Stimulated activated CD4-positive, alpha-beta T cell treated with anti-CD3 and anti-CD28 coated beads, TNF-alpha, amount 100 ng/mL, for 24 hours (primary cell): ENCODE measurements at places on chromosomes 11 and 22.

- no peak for DNase-seq
Observed at GRCh38 chr11:119493712-119494111, 70.7 kb upstream of the THY1 start.

- no peak for DNase-seq
Observed at GRCh38 chr11:128737704-128738103, 43.8 kb downstream of the FLI1 start.

GRCh38 chr22:24322522-24322921 lies 51.9 kb downstream of the SPECC1L start:
- no peak for DNase-seq

DNA sequence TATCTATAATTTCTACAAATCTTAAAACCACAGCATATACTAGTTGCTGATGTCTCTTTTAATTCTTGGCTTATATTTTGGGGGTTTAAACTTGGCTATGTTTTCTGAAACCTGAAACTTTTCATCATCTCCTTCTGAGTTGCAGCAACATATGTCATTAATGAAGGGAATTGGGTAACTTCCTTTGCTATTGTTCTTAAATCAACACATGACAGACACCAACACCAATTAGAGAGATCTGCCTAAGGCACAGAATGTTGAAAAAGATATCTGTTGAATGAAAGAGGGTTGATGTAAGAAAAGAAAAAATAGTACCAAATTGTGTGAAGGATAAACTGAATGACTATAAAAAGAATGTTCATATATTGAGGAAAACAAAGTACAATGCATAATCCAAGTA lies 10.3 kb upstream of the GAS2 start:
- no peak for DNase-seq

- no peak for DNase-seq
Observed at GRCh38 chr11:19524171-19524671, 188.4 kb upstream of the NAV2 start.

- DNase-seq, result no peak
Observed at GRCh38 chr11:31160504-31161422, 208.8 kb downstream of the DCDC1 start.

GRCh38 chr22:20305894-20306645 lies 13.8 kb downstream of the DGCR6L start:
- no peak for DNase-seq

DNA sequence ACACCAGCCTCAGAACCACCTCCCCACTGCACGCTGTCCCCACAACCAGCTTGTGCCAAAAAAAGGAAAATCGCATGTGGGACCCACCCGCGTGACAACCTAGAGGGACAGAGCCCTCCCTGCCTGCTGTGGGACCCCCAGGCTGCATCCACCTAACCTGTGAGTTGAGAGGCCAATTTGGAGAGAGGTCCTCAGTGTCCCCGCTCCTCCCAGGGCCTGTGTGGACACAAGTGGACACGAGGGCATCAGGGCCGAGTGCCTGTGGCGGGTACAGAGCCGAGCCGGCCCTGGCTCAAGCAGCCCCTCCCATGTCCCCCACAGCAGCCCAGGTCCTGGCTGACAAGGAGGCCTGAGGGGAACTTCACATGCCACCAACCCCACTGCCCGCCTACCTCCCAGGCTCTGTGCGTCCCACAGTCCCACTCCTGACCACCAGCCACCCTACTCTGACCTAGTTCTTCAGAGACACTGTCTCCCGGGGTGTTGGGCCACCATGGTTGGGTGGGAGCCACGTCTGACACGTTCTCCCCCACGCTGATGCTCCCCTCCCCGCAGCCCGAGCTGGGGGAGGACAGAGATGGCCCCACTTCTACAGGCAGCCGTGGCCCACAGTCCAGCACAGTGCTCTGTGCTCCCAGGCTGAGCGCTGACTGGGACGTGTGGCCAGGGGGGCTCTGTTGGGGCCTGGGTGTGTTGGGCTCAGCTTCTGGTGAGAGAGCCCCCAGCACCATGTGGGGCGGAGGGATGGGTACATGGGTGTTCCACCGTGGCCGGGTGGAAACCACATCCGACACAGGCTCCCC lies 19.2 kb downstream of the SELENOO start:
- no peak for DNase-seq

DNA sequence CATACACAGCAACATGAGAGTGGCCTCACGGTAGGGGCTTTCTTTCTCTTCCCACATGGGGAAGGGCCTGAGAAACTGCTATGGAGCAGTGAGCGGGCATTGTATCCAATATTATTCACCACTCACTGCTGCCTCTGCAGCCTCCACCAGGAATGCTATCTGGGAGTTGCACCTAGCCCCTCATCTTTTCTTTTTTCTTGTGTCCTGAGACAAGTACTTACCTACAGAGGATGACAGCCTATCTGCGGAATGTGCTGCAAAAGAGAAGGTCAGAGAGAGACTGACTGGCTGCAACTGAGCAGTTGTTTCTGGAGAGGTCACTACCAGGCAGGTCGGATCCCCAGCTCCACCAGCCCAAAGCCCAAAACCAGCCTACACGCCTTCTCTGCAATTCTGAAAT lies 52.1 kb upstream of the HTATIP2 start:
- DNase-seq, result no peak

DNA sequence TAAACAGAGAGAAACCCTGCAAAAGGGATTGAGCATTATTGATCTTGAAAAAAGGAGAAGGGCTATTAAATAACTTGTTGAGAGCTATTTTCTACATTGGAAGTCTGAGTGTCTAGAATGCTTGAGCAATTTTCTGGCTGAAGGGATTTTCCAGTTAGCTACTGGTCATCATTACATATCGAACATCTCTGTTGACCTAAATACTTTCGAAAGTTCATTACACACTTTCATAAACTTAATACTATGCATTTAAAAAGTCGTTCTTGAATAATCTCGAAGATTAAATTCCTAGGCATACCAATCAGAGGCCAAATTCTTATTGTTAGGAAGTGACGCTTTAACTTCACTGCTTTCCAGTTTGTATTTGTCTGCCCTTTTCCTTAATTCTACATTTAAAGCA lies 13.7 kb downstream of the ETS1 start:
- no peak for DNase-seq

GRCh38 chr11:103668859-103669258 lies 367.6 kb upstream of the DDI1 start:
- DNase-seq, result no peak

DNA sequence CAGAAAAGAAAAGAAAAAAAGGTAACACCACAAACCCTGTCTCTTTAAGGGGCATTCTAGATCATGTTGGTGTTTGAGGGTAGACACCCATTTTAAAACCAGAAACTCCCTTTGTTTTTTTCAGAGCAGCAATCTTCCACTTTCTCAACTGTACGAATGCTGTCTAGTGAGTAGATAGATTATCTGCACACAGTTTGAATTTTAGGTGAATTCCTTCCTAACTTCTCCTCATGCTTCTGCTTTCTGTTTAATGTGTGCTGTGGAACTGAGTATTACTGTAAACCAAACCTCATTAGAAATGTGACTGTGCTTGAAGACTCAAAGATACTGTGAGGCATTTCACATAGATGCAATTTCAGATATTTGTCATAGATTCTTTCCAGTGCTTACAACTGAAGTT lies 102.4 kb downstream of the PRMT3 start:
- DNase-seq, result no peak

DNA sequence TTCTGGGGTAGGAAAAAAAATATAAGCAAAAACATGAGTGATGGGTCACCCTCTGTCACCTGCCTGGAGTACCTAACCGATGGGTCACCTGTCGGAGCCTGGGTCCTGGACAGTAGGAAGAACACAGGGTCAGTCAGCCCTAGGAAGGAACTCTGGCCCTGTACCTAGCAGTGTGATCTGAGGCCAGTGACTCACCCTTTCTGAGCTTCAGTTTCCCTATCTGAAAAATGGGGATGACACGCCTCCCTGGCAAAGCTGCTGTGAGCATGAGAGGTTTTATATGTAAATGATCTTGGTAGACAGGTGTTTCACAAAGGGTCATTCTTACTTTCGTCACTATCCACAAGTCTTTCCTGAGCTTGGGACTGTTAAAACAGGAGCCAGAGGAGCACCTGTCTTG lies 182.0 kb downstream of the ST3GAL4 start:
- DNase-seq, result no peak

GRCh38 chr22:40476341-40476740 lies 105.9 kb downstream of the SGSM3 start:
- DNase-seq, result no peak

DNA sequence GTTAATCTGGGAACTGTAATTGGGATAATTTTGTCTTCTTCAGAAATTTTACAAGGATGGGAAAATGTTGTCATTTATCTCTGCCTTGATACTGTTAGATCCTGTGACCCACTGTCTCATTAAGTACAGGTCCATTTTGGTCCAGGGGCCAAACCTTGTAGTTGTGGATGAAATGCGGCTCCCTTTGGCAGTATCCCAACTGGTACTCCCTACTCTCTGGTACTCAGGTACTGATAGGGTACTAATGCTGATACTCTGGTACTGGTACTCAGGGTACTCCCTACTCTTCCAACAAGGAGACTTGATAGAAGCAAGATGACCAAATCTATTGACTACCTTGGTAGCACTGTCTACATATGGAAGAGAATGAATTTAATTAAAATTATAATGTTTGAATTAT lies 97.9 kb downstream of the GRAMD1B start:
- DNase-seq, result no peak

DNA sequence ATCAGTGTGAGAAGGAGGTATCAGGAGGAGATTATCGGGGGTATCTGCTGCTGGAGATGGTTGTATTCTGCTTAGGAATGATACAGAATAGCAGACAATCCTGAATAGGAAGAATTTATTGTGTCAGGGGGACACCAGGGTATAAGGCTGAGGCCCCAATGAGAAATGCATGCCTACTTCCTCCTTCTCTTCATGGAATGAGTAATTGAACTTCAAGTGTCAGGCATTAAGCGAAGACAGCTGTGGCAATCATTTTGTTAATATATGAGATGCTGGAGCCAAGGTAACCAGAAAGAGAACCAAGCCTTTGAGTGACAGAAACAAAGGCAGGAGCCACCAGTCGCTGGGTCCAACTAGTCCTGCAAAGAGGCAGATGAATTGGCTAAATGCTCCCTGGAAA lies 49.1 kb downstream of the KIRREL3 start:
- DNase-seq, result no peak

DNA sequence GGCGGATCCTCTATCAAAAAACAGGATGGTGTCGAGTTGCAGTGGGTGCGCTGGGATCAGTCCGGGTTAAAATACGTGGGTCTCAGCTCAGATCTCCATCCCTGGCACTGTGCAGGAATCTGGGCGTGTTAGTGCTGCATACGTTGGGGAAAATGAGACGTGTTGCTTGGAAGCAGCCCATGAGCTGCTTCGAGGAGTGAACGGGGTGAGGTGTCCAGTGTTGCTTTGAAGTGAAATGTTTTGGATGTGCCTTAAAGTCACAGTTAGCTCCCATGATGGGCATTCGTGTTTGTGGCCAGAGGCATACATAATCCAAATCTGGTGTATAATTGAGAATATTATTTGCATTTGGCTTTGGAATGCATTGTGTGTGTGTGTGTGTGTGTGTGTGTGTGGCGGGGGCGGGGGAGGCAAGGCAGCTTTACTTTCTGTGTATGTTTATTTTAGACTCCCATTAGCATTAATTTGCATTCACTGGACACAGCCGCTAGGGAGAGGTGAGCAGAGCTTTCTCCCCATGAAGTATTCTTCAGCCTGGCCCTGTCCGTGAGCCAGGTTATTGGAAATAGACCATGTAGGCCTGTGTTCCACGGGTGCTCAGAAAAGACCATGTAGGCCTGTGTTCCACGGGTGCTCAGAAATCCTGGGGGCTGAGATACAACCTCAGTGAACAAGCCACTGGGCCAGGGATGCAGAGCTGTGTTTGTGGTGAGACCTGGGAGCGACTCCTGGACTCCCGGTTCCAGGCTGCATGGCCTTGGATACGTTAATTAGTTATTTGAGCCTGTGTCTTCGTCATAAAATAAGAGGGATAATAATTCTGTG lies 134.6 kb downstream of the ST3GAL4 start:
- DNase-seq, result no peak

GRCh38 chr22:20111045-20111688 lies 4.7 kb upstream of the RANBP1 start:
- DNase-seq, result no peak

DNA sequence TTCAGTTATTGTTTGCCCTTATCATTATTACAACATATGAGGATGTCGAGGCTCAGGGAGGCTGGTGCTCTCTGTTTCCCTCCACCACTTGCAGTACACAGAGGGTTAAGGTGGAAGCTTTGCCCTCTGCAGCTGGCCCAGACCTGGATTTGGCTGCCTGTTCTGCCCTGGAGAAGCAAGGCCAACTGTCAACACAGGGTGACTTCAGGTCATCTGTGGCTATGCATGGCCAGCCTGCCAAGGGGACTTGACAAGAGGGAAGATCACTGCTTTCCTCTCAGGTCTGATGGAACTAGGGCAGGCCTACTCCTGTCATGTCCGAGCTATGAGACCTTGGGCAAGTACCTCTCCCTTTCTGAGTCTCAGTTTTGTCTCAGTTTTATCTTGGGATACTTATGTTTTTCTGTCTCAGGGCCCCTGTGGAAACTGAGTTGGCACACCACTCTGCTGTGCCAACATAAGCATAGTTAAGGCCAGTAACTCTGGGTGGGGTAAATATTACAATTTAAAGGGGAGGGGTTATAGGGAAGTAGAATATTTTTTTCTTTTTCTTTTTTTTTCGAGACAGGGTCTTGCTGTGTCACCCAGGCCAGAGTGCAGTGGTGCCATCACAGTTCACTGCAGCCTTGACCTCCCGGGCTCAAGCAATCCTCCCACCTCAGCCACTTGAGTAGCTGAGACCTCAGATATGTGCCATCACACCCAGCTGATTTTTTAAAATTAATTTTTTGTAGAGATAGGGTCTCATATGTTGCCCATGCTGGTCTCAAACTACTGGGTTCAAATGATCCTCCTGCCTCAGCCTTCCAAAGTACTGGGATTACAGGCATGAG lies 2.4 kb upstream of the THRSP start:
- DNase-seq, result no peak

DNA sequence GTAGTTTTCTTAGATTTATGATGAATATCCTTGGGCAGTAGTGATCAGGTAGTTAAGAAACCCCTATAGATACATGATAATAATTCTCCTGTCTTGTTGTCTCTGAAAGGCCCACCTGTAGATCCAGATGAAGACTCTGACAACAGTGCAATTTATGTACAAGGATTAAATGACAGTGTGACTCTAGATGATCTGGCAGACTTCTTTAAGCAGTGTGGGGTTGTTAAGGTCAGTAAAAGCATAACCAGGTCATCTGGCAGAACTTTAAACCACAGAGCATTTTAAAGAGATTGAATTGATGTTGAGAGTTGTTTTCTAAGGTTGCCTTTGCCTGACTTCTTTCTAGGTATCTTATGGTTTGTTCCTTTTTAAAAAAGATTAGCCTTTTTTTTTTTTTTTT lies 14.1 kb upstream of the GAS2L1 start:
- no peak for DNase-seq

- DNase-seq, result peak; percentile 29
Observed at GRCh38 chr11:13277768-13278608, at the start of gene BMAL1. BMAL1 (plus strand) TSS chr11:13277790; CDS start chr11:13354309, 76,519 bp downstream.

GRCh38 chr11:115803073-115803740 lies 299.0 kb upstream of the CADM1 start:
- no peak for DNase-seq

- no peak for DNase-seq
Observed at GRCh38 chr11:65960824-65961266, 689 bp upstream of the SART1 start.
